D721Med (cell line): ENCODE measurements at places on chromosomes 5 and 9.

DNA sequence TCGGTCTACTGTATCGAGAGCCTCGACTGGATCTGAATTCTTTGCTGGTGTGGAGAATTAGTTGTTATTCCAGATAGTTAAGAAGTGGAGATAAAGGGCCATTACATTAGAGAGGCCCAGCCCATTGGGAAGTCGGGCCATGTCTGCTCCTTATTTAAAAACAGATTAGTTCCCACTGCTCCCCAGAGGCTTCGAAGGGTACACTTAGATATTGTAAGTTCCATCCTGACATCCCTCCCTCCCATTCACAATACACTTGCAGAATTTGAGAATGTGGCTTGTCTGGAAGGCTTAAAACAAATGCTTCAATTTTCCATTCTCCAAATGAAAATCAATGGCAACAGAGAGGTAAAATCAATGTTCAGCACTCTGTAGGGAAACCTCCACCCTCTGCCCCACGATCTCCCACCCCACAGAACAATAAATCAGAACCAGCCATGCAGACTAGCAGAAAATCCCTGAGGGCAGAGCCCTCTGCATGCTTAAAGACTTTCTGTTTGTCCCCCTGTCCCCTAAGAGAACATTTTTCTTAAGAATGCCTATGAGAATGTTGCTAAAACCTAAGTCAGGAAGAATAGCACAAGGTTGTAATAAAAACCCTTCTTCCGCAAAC is 364.1 kb downstream of the SPOCK1 start:
- DNase-seq, result no peak

DNA sequence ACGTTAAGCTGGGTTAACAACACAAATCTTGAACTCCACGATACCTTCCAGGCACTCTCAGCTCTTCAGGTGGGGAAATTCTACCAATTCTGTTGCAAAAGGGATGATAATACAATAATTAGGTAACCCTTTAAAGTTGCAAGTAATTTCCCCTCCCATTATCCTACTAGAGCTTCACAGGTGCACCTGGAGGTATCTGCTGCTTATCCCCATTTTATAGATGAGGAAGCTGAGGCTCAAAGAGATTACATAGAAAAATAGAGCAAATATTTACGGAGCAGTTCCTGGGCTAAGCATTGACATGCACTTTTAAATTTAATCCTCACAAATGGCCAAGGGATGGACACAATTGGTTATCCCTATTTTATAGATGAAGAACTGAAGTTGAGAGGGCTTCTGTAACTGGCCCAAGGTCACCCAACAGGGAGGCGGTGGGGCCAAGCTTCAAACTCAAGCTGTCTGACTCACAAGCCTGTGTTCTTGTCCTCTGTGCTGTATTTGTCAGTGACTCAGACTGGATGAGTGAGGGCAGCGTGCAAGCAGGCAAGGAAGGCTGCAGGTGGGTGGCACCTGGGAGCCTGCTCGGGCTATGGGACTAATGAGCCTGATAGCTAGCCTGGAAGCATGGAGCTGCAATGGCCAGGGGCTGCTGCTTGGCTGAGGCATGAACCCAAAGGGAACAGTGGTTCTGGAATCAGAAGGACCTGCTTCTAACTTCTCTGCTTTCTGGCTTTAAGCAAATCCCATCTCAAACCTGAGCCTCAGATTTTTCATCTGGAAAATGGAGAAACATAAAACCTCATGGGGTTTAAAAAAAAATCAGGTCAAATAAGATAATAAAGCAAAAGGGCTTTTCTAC is 105.5 kb downstream of the PDE6A start:
- no peak for DNase-seq

DNA sequence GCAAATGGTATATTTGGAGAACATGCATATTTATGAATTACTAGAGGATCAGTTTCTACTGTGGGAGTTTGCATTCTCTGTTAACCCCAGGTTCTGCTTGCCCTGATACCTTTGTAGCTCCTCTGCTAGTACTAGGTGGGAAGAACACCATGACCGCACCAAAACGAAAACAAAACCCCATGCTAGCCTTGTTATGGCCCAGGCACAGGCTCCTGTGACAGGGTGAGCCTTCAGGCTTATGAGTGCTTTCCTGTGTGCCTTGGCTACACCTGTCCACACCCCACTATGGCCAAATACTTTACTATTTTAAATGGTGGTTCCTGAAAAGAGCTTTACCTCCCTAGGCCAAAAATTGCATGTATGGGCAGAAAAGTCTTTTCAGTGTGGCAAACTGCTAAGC is 94.8 kb downstream of the PPIC start:
- DNase-seq, result no peak

DNA sequence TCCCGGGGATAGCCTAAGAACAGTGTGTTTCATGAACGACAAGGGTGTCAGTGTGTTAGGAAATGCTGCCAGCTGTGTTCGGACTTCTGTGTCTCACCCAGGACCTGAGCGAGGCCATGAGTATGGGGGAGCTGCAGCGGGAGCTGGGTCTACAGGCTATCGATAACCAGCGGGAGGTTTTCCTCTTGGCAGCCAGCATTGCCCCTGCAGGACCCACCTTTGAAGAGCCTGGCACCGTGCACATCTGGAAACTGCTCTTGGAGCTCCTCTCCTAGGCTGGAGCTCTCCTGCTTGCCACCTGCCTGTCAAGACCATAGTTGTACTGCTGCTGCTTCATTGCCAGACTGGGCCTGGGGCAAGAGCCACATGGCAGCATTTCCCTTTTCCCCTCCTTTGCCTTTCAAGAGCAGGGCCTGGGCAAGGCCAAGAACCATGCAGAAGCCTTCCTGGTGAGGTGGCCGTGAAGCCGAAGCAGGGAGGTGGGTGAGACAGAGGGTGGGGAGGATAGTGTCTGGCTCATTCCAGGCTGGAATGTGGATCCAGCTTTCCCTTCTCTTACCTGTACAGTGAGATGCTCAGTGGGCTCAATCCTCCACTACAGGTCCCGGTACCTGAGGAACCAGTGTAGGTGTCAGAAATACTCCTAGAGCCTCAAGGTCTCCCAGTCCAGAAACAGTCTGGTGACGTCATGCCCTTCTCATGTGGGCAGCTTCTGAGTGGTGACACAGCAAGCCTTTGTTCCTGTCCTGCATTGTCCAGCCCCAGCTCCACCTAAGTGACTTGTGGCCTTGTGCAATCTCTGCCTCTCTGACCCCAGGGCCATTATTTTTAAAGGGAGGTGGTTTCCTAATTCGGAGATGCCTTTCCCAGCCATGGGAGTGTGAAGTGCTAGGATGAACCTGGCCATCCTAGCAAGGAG is 6.6 kb downstream of the ARL10 start:
- no peak for DNase-seq

DNA sequence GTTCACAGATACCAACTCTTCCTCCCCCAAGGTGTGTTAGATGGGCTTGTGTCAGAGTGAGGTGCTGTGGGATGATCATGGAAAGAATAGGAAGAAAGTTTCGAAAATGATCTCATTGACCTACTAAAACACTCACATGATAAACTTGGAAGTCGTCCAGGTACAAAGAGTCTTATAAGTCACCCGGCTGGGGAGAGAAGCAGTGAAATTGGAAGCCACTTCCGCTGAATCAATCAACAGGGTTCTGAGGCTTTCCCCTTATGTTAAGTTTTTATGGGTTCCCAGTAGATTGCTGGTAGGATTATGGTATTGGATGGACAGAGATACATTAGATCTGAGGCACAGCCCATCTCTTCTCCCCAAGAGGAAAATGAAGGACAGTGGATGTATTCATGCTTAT is 218.8 kb upstream of the MSX2 start:
- DNase-seq, result no peak

- no peak for DNase-seq
Measured at GRCh38 chr5:60101573-60101972, 208.0 kb upstream of the PDE4D start.

- DNase-seq, result no peak
Measured at GRCh38 chr9:16335788-16336580, 534.5 kb downstream of the BNC2 start.
